Left lobe of liver (tissue), 2 donors: ENCODE measurements at places on chromosomes 5 and 9. TPM values are rescaled to one million over a fixed set of nuclear protein-coding genes. Genes with fewer than 3 reads are reported as not detected.
A peak's percentile ranks its signal among the peaks of the same experiment; 100 is the strongest.

DNA sequence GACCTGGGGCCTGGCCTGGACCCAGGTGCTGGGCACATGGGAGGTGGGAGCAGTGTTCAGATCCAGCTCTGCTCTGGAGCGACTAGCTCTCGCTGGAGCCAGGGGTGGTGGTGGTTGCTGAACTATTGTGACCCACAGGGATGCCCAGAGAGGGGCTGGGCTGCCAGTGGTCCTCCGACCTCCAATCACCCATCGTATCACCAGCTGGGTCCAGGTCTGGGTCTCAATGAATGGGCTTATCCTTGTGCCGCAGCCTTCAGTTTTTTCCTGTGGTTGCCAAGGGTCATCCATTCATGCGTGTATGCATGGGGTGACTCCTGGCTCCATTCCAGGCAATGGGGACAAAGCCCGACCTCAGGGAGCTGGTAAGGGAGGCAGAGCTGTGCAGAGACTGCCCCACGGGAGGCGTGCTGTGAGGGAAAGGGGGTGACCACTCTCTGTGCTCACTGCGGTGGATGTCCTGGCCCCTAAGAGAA lies 68.6 kb upstream of the RNF130 start:
- DNase-seq: peak; percentile 38

IFNA2 gene
- total RNA-seq: not detected

ADGRD2 gene
- total RNA-seq: not detected

DNA sequence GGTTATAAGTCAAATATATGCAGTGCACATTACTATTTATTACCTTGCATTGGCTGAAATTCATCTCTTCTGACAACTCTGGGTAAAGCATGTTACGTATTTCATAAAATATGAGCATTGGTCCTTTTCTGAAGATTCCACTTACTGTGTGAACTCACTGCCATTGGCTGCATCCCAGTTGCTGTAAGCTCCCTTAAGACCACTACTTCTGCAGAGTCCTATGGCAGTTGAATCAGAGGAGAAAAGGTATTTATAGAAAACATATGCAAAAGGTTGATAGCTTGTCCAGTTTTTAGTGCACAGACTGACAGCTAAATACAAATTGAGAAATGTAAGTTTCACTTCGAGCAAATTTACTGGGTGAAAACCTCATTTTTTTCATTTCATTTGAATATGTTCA lies 394.6 kb upstream of the ARRDC3 start:
- DNase-seq: no peak

SLC6A18 gene
- not detected for total RNA-seq

DNA sequence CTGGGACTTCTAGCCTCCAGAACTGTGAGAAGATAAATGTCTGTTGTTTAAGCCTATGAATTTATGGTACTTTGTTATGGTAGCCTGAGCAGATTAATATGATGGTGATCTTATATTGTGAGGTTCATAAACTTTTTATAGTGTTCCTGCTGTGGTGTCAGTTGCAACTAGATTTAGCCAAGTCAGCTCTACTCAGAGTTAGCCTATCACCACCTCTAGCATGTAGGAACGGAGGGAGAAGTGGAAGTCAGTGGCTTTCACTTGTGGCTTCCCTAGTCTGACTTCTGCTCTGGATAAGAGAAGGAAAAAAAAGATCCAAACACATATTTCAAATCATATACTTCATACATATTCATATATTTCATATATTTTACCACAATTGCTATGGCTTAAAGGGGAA lies 6.6 kb downstream of the POC5 start:
- DNase-seq: no peak

- no peak for DNase-seq
These were observed 50.4 kb downstream of the MAPKAP1 start for GRCh38 chr9:125656560-125656959.

DNA sequence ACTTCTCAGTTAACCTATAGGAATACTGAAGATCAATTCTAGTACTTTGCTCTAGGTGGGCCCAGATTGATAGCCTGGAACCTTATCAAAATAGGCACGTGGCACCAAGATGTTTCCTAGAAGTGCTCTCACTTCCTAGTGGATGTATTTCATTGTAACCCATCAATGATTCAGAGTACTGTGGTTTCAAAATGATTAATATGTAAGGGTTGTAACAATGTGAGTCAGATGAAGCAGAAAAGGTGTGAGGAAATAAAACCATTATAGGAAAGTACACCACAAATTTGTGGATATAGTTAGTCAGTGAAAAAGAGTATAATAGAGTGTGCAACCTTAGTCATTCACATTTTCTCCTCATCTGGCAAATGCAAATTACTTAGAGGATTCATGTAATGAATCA lies 177.3 kb upstream of the FST start:
- DNase-seq: no peak

DNA sequence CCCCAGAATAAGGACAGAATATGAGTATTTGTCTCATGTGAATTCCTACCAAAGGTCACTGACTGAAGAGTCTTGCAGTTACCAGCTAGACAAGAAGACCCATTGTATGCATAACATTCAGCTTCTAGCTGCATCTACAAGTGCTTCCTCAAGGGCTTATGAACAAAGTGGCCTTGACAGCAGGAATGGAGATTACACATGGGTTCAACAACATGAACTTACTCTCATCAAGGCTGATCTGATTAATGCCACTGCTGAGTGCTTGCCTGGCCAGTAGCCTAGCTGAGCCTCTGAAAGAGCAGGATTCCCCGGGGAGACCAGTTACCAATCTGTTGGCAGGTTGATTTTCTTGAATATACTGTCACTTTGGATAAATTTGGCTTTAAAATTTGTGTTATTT lies 76.7 kb upstream of the CHD1 start:
- DNase-seq: no peak

GRCh38 chr5:141816598-141817399 lies 61.4 kb downstream of the PCDH1 start:
- no peak for DNase-seq
